ENCODE measurements at places on chromosomes 5 and 9.

DNA sequence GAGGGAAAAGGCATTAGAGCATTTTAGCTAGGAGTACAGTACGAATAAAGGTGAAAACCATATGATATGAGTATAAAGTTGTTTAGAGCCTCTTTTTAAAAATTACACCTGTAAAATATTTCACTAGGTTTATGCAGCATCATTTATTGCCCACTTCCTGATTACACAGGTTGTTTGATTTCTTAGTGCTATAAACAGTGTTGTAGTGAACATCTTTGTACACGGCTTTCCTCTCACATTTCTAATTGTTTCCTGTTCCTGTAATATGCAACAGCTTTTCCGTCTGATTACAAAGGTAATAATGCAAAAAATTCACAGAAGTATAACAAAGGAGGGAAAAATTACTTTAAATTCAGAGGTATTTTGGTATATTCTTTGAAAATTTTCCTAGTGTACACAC is 13.0 kb downstream of the STOM start:
- DNase-seq = no peak

DNA sequence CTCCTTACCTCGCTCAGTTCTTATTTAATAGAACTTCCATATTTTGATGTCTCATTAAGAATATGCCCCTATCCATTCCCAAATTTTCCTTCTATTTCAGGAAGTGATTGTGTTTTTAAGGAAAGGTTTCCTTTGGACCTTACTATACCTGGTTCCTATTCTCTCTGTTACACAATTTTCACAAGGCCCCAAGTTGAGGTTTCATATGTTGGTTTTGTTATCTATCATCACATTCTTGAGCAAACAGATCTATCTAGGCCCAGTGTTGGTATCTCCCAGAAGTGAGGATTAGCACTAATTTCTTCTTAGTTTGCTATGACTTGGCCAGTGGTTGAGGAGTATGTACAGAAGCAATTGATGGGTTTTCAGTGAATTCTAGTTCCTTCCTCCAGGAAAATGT is 41.5 kb downstream of the ALG2 start:
- no peak for DNase-seq

GRCh38 chr5:175593794-175594193 is 64.1 kb upstream of the HRH2 start:
- no peak for DNase-seq

GRCh38 chr5:112318346-112318745 is 100.7 kb downstream of the EPB41L4A start:
- no peak for DNase-seq

DNA sequence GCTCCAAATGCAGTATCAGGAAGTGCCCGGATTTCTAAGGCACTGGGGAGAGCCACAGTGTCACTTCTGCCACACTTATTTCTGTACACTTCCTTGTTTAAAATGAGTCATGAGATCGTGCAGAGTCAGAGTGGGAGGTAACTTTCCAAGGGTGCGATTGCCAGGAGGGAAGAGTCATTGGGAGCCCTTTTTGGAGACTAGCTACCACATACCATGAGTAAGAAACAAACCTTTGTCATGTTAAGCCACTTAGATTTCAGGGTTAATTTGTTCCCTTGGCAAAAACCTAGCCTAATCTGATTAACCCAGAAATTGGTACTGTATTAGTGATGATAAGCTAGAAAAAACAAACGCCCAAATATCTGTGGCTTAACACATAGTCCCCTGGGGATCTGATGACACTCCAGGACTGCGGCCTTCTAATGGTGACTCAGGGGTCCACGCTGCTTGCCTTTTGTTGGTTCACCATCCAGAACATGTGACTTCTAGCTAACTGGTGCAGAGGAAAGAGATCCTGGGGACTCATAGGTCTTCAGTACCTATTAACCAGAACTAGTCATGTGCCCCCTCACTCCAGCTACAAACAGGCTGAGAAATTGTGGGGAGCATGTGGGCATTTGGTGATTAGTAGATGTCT is 48.6 kb upstream of the TLE1 start:
- no peak for DNase-seq

- no peak for DNase-seq
Measured at GRCh38 chr5:179819296-179820126, 1.2 kb upstream of the SQSTM1 start.
